Head of caudate nucleus (tissue), 42 donors: ENCODE measurements at places on chromosomes 6 and 20.
A peak's percentile ranks its signal among the peaks of the same experiment; 100 is the strongest.

DNA sequence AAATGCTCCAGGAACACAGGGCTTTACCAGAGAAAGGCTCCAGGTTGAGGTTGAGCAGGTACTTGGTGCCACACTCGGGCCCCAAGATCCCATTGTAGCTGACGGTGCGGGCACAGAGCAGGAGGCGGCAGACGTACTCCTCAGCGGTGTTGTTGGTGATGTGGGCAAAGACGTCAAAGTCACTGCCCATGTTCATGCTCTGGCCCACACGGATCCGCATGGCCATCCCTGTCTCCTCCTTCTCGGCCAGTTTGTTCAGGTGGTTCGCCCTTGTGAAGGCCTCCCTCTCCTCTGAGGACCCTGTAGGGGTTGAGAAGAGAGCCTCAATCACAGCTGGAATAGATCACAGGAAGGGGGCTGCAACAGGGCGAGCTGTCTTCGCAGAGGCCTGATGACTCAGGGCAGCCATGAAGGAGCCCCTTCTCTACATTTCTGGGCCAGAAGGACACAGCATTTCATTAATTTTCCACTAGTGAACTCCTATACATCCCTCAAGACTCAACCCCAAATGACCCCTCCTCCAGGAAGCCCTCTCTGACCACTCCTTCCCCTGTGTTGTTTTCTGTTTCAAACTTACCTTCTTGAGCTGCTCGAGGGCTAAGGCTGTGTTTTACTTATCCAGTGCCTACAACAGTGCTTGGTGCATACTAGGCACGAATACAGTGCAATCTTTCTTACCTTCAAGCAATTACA is 26.8 kb downstream of the TGM2 start:
- no peak for DNase-seq

DNA sequence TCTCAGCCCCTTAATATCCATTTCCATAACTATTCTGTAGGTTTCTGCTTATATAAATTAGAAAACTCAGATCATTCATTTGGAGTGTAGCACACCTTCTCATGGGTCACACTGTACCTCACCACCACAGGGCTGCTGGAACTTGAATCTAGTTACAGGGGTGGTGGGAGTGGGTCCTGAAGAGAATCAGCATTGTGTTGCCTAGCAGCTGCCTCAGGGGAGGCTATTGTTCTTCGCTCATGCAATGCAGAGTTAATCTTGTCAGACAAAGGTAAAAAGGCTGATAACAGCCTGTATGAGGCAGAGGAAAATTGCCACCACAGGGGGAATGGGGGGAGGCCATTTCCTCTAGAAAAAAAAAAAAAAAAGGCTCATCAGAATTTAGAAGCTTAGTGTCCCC is 496.0 kb upstream of the ADGRB3 start:
- no peak for DNase-seq

DNA sequence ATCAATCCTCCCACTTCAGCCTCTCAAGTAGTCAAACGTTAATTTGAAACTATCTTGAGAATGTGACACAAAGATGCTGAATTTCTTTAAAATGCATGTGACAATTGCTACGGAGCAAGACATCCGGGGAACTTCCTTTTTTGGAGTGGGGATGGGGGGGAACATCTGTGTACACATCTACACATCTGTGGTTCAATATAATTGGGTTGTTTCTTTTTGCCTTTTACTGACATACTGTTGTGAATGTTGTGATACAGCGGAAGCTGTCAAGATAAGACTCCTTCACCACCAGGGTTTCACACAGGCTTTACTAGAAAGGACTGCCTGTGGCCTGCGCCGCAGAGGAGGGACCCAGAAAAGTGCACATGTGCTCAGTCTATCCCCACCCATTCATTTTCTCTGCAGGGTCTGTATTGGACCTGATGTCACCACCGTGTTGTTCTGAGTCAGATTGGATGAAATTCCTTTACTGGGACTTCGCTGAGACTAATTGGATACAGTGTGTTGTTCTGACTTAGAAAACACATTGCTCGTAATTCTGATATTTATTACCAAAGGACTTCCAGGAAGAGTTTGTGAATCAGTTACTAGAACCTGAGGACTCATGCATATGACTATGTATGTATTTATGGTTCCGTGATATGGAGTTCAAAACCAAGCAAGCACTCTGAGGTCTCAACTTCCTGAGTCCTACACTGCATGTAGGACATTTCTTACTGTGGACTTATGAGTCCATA is 98.7 kb upstream of the SGK1 start:
- DNase-seq = no peak

DNA sequence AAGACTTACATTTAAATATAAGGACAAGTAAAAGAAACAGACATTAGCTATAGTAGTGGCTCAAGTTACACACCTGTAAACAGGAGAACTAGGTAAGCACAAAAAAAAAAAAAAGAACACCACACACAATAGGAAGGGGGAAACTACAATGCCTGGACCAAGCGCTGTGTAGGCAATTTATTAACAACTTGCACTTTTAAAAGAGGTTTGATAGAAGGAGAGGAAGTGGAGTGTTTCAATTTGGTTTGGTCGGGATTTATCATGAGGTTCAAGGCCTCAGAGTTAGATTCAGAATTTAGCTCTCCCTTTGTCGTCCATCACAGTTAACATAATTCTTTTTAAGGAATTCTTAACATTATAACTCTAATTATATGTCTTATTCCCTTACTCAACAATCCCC is 1.1 kb upstream of the USP49 start:
- DNase-seq = no peak

DNA sequence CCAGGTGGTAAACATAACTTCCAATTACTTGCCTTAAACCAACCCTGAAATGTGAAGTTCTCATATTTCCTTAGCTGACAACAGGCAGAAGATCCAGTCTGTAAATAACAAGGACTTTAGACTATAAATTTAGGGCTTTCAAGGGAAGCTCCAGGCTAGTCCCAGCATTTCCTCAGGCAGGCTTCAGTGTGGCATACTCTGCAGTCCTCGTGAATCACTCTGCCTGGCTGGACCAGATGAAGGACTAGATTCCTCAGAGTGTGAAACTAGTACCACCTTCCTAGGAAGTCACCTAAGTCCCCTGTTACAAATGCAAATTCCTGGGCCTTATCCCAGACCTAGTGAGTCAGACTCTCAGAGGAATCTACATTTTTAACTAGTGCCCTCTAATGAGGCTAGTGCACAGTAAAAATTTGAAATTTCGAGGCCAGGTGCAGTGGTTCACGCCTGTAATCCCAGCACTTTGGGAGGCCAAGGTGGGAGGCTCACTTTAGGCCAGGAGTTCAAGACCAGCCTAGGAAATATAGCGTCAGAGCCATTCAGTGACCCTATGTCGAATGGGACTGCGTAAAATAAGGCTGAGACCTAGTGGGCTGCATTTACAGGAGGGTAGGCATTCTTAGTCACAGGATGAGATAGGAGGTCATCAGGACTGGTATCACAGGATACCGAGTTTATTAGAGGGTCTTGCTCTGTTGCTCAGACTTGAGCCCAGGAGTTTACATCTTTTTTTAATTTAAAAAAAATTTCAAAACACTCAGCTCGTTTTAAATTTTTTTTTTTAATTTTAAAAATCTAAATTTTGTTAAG is 279.6 kb upstream of the JARID2 start:
- DNase-seq = no peak

GRCh38 chr20:18718129-18718528 is 95.5 kb upstream of the SCP2D1 start:
- no peak for DNase-seq

GRCh38 chr20:61433176-61433575 is 181.1 kb downstream of the CDH4 start:
- no peak for DNase-seq

DNA sequence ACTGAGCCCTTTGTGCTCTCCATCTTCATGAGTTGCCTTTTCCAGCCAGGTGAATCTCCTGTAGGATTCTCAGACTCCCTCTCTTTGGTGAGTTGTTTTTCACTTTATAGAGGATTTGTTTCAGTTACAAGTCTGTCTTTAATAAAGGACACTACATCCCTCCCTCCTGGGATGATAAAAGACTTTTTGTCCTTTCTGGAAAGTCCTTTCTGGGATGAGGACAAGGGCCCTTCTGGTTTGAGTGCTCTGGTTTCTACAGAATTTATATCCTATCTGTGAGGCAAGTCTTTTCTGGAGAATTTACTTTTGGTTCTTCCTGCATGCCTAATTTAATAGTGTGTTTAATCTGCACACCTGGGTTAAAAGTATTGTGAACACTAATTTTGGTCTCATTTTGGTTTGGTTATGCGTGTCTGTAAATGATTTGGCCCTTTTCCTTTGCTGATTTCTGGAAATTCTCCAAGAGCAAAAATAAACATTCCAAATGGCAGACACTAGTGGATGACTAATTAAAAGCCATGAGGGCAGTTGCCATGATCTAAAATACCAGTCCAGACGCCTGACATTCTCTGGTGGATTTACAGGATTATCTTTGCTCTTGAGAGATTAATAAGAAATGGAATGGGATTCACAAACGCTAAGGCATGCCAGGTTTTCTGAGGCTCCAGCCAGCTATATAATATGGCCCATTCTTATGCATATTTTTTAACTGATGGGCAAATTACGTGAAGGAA is 44.8 kb downstream of the TCP11 start:
- DNase-seq = no peak

GRCh38 chr6:124967444-124967843 is 5.2 kb downstream of the RNF217 start:
- DNase-seq = no peak

DNA sequence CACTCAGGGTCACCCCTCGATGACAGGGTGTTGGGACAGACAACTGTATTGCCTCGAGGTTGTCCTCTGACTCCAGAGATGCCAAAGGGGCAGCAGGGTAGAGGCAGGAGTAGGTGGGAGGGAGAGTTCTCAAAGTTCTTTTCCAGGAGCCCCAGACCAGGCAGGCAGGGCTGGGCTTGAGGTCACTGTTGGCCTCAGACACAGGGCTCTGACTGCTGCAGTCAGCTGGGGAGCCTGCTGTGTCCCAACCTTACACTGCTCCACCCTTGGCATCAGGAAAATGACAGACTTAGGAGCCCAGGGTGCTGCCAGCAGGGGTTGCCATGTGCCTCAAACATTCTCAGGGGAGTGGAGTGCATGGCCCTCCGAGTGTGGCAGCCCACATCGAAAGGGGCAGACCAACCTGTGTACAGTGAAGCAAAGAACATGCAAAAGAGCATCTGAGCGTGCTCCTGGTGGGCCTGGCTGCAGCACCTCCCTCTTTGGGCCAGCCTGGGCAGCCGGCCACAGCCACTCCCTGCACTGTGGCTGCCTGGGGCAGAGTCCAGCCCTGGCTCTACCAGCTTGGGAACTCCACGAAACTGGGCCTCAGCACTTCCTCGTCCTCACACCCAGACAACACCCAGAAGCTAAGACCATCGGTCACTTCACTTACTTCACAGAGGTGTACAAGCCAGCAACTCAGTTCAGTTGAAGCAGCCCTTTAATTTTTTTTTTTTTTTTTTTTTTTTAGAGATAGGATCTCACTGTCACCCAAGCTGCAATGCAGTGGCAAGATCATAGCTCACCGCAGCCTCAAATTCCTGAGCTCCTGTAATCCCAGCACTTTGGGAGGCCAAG is 24.0 kb downstream of the C6orf132 start:
- DNase-seq = peak; percentile 34

DNA sequence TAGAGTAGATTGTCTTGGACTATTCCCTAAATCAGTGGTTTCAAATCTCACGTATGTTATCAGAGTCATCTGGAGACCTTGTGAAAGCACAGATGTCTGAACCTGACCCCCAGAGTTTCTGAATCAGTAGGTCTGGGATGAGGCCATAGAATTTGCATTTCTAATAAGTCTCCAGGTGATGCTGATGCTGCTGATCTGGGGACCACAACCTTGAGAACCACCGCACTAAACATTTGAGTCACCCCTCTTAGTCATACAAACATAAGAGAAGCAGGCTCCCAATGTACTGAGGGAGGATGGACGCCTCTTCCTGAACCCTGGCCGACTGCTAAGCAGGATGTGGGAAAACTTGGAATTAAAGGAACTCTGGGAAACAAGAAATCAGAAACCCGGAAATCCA is 187.8 kb upstream of the PRDM1 start:
- DNase-seq = no peak

GRCh38 chr6:143149771-143150170 is 89.1 kb downstream of the AIG1 start:
- no peak for DNase-seq
